ENCODE measurements at places on chromosomes 7 and 10. TPM values are rescaled to one million over a fixed set of nuclear protein-coding genes. Genes with fewer than 3 reads are reported as not detected.

DNA sequence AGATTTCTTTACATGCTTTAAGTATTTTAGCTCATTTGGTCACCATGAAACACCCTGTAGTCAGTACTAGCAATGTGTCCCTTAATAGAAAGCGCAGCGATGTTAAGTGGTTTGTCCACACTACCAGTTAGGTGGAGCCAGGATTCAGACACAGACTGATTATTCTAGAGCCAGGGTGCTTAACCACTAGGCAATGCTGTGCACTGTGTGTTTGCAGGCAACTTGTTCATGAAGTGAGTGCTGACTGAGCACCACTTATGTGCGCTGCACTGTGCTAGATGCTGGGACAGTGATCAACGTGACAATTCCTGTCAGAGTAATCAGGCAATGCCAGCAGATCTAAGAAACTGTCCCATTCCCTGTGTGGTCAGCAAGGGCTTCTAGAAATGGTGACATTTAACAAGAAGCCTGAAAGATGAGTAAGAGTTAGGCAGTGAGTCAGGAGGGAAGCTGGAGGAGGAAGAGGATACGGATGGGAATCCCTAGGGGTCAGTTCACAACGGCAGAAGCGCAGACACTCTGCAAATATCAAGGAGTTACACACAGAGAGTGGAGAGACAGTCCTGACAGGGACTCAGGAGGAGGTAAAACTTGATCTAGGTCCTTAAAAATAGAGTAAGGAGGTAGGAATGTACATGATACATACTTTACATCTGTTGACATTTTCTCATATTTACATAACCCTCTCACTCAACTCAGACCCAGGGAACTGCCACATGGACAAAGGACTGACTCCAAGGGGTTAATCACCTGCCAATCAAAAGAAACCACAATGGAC is 69.7 kb upstream of the EGR2 start:
- DNase-seq = no peak

- no peak for DNase-seq
These were observed 538.5 kb upstream of the MKI67 start for GRCh38 chr10:128664729-128665128.

The CTTNBP2 gene
- not detected for total RNA-seq

- DNase-seq = no peak
These were observed 74.8 kb downstream of the ZRANB1 start for GRCh38 chr10:125016611-125017202.

- no peak for DNase-seq
These were observed 7.3 kb downstream of the SEMA3A start for GRCh38 chr7:84187087-84187805.
